ENCODE measurements at places on chromosomes 2 and 18.

DNA sequence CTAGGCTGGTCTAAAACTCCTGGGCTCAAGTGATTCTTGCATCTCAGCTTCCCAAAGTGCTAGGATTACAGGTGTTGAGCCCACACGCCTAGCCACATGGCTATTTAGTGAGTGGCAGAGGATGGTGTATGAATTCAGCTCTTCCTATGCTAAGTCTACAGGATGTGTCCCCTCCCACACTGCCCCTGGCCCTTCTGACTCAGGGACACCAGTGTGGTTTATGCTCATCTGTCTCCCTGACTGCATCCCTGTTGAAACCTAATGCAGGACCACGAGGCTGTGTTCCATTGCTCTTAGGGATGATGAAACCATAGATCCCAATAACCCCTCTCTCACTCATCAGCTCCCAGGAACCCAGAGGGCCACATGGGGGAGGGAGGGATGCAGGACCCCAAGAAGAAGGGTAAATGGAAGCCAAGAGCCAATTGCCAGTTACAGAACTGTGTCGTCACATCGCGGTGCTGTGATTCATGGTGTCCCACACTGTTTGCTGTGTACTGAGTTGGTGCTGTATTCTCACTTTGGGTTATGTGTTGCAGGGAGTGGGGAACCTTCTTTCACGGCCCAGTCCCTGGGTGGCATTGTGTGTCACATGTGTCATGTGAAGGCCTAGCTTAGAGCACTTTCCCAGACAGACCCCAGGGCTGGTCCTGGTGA lies 102.9 kb upstream of the HAAO start:
- no peak for DNase-seq

DNA sequence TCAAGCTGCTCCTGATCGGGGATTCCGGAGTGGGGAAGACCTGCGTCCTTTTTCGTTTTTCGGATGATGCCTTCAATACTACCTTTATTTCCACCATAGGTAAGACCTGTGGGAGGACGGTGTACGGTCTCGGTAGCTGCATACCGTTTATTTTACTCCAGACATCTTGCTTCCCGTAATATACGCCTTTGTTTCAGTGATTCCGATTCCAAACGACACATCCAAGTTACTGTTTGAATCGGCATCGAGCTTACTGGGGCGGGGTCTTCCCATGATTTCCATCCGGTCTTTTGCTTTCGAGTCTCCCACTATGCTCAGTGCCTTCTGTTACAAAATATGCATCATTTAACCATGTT lies 731 bp downstream of the RAB10 start:
- DNase-seq = no peak

GRCh38 chr2:56191617-56192016 lies 7.8 kb downstream of the CCDC85A start:
- DNase-seq = no peak

DNA sequence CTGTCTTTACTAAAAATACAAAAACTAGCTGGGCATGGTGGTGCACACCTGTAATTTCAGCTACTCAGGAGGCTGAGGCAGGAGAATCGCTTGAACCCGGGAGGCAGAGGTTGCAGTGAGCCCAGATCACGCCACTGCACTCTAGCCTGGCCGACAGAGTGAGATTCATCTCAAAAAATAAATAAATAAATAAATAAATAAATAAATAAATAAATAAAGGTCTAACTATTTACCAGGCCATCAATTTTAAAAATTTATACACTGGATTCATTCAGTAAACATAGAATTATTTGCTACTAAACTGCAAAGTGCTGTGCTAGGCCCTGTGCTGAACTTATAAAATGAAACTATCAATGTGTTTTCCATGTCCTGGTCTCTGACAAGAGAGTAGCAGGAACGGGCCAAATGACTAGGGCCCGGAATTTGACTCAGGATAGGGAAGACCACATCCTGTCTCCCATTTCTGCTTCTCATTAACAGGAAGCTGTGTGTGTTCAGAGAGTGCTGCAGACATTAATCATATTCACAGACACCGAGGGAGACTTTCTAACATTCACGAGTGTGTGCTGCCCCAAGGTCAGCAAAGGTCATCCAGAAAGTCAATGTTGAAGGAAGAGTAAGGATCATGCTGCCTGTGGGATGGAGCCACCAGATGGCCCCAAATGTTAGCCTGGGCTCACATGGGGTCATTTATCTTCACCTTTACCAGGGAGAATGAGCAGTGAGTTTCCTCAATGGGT lies 95.8 kb downstream of the SPP2 start:
- DNase-seq = no peak

GRCh38 chr18:13589943-13590342 lies 136.4 kb downstream of the FAM210A start:
- DNase-seq = no peak

GRCh38 chr2:10258326-10258725 lies 44.4 kb upstream of the HPCAL1 start:
- no peak for DNase-seq
